ENCODE measurements at places on chromosomes 13 and 19. TPM values are rescaled to one million over a fixed set of nuclear protein-coding genes. Genes with fewer than 3 reads are reported as not detected.

Gene INAFM1
- polyA plus RNA-seq, result 11.1 TPM

Gene PEX11G
- polyA plus RNA-seq, result 4.8 TPM

Gene ZNF628
- polyA plus RNA-seq, result 4.8 TPM

Gene PRODH2
- 0.23 TPM for polyA plus RNA-seq

Gene KIR2DL1
- polyA plus RNA-seq, result 0.05 TPM

Gene TSEN34
- 38.8 TPM for polyA plus RNA-seq

Gene KLK6
- 7.0 TPM for polyA plus RNA-seq

Gene SMIM24
- polyA plus RNA-seq, result 74.7 TPM

Gene ONECUT3
- polyA plus RNA-seq, result 0.02 TPM

Gene MISP3
- 2.9 TPM for polyA plus RNA-seq

Gene PTGER1
- polyA plus RNA-seq, result 0.11 TPM

Gene ERICH4
- 0.05 TPM for polyA plus RNA-seq

Gene NANOS3
- polyA plus RNA-seq, result 2.6 TPM

Gene VAV1
- polyA plus RNA-seq, result 42.2 TPM

Gene KLK3
- polyA plus RNA-seq, result 0.96 TPM

Gene ZNF562
- polyA plus RNA-seq, result 10.3 TPM

Gene ATCAY
- polyA plus RNA-seq, result 0.09 TPM

Gene GJA3
- 0.14 TPM for polyA plus RNA-seq

Gene CGB2
- 0.11 TPM for polyA plus RNA-seq

Gene ELSPBP1
- 0.32 TPM for polyA plus RNA-seq

Gene ZNF490
- 1.6 TPM for polyA plus RNA-seq

Gene ZNF446
- 13.5 TPM for polyA plus RNA-seq

Gene ATXN8OS
- not detected for polyA plus RNA-seq

Gene SHC2
- 5.2 TPM for polyA plus RNA-seq

Gene TINCR
- 0.71 TPM for polyA plus RNA-seq

Gene ZNF543
- polyA plus RNA-seq, result 3.9 TPM

Gene ZNF699
- 1.8 TPM for polyA plus RNA-seq

Gene C13orf46
- polyA plus RNA-seq, result 1.1 TPM

Gene DIRAS1
- 0.27 TPM for polyA plus RNA-seq

Measured in thymus (tissue), 14 donors.